Right lung (tissue), 10 donors: ENCODE measurements at places on chromosomes 7 and 10. TPM values are rescaled to one million over a fixed set of nuclear protein-coding genes. Genes with fewer than 3 reads are reported as not detected.

- no peak for DNase-seq
These were observed 145.6 kb downstream of the BAMBI start for GRCh38 chr10:28822719-28823464.

DNA sequence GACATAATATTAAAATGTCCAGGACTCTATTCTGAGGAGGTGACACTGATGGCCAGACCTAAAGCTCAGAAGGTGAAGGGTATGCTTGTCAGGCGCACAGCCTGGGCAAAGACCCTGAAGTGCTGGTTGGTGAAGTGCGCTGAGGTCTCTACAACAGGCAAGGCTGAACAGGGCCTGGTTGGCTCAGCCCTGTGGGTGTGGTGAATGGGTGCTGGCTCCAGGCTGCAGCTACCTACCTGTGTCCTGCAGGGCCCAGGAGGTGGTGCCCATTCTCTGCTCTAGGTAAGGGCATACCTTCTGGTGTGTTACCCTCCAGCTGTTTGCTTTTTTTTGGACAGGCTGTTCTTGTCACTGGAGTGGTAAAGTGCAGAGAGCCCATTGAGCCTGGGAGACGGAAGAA is 85.1 kb downstream of the RAMP3 start:
- DNase-seq = no peak

GRCh38 chr7:102849079-102849478 is 63.7 kb upstream of the LRRC17 start:
- no peak for DNase-seq

- no peak for DNase-seq
These were observed 69.5 kb downstream of the LMBR1 start for GRCh38 chr7:156823435-156823834.

The SNCG gene
- 4.3 TPM for polyA plus RNA-seq

- DNase-seq = no peak
These were observed 54.9 kb downstream of the ITIH5 start for GRCh38 chr10:7611909-7612308.

DNA sequence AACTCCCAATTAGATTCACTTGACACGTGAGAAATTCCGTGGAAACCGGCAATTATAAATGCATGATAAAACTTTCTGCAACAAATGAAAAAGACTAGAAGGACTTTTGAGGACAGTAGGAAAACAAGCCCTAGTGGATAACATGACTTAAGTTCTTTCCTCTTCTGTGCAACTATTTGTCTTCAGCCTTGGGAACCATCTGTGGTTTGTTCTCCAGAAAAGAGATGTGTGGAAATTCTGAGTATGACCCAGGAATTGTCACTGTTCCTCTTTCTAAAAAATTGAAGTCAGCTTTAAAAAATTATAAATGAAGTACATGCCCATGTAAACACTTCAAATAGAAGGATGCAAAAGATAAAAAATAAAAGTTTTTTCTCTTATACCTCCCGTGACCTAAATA is 128.6 kb upstream of the SVIL start:
- DNase-seq = no peak

GRCh38 chr10:127368101-127368500 is 171.7 kb upstream of the INSYN2A start:
- no peak for DNase-seq

DNA sequence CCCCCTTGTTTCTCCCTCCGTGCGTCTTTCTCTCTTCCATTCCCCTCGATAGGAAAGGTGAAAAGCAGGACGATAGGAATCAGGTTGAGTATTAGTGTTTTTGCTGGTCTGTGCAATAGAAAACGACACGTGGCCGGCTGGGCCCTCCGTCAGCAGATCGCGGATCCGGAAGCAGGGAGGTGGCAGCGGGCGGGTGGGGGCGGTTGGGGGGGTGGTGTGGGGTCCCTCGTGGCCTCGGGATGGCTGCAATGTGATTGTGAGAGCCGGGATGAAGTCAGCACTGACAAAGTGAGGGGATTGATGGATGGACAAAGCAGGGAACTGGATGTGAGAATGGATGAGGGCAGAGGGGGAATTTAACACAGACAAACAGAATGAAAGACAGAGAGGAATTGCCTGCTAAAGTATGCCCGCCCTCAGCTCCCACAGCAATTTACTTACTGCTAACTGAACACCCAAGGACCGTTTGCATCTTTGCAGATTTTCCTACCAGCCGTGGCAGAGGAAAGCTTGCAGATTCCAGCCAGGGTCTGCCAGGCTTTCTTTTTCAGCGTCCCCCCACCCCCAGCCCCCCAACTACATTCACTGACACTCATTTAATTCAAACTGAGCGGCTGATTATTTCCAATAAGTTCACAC is 280.9 kb downstream of the LRMDA start:
- DNase-seq = no peak

DNA sequence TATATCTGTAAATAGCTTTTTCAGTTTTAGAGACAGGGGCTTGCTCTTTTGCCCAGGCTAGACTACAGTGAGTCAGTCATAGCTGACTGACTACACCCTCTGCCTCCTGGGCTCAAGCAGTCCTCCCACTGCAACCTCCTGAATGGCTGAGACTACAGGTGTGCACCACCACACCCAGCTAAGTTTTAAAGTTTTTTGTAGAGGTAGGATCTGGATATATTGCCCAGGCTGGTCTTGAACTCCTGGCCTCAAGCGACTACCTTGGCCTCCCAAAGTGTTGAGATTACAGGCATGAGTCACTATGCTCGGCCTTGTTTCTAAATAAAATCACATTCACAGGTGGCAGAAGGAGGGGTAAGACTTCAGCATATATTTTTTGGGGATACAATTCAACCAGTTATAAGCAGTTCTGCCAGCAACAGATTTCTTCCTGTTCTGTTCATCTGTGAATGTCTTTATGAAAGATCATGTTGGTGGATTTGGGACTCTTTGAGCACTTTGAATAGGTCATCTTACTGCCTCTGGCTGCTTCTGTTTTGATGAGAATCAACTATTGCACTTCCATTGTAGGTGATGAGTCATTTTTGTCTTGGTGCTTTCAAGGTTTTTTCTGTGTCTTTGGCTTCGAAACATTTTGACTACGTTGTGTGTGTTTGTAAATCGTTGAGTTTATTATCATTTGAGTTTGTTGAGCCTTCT is 15.7 kb downstream of the RBM33 start:
- DNase-seq = no peak

- DNase-seq = no peak
These were observed 25.7 kb downstream of the HDAC9 start for GRCh38 chr7:18521236-18521589.

The GPRIN2 gene
- polyA plus RNA-seq = 19.7 TPM

GRCh38 chr10:69389827-69390490 is 26.8 kb downstream of the TACR2 start:
- no peak for DNase-seq

GRCh38 chr7:93015101-93015778 is 102.5 kb downstream of the SAMD9 start:
- DNase-seq = peak; percentile 74

DNA sequence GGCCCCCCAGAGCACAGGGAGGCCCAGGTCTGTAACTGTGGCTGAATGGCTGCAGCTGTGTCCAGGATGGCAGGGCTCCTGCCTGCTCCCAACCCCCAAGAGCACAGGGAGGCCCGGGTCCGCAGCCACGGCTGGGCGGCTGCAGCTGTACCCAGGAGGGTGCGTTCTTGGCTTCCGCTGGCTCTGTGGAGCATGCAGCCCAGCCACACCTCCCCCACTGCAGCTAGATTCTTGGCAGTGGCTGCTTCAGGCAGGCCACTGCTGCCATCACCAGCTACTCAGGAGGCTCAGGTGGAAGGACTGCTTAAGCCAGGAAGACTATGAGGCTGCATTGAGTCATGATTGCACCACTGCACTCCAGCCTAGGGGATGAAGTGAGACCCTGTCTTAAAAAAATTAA is 27.9 kb downstream of the C7orf25 start:
- DNase-seq = no peak

The FIGNL1 gene
- polyA plus RNA-seq = 45.9 TPM

DNA sequence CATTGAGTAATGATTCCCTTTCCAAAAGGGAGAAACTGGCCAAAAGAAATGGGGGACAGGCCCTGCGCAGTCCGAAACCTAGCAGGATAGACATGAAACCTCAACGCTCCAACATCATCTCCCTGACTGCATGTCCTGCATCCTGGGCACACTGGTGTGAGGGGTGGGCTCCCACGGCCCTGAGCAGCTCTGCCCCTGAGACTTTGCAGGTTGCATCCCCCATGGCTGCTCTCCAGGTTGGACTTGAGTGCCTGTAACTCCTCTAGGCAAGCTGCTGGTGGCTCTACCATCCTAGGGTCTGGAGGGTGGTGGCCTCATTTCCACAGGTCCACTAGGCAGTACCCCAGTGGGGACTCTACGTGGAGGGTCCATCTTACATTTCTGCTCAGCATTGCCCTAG is 16.3 kb upstream of the CRYGN start:
- no peak for DNase-seq

GRCh38 chr7:1187127-1187526 is 27.1 kb upstream of the ZFAND2A start:
- no peak for DNase-seq

DNA sequence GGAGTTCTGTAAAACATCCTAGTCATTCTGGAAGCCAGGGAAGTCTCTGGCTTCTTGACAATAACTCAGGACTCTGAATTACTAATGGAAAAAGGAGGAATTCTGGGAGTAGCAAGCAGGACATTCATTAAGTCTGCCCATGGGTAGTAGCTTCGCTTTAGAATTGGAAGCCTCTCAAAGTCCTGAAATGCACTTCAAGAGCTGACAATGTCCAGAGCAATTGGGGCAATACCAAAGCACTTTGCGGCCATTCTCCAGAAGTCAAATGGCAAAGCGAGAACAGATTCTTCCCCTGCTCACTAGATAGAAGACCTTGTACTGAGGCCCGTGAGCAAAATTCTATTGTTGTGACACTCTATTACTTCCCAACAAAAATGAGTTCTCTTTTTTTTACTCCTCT is 150.3 kb upstream of the FRMD4A start:
- DNase-seq = no peak

GRCh38 chr10:48466611-48467240 is 138.1 kb downstream of the ARHGAP22 start:
- DNase-seq = no peak

GRCh38 chr7:2721842-2722241 is 33.8 kb downstream of the AMZ1 start:
- no peak for DNase-seq

The PGAM2 gene
- polyA plus RNA-seq = not detected

The CLIP2 gene
- 29.5 TPM for polyA plus RNA-seq

- DNase-seq = no peak
These were observed 275.2 kb upstream of the MGMT start for GRCh38 chr10:129191797-129192196.

DNA sequence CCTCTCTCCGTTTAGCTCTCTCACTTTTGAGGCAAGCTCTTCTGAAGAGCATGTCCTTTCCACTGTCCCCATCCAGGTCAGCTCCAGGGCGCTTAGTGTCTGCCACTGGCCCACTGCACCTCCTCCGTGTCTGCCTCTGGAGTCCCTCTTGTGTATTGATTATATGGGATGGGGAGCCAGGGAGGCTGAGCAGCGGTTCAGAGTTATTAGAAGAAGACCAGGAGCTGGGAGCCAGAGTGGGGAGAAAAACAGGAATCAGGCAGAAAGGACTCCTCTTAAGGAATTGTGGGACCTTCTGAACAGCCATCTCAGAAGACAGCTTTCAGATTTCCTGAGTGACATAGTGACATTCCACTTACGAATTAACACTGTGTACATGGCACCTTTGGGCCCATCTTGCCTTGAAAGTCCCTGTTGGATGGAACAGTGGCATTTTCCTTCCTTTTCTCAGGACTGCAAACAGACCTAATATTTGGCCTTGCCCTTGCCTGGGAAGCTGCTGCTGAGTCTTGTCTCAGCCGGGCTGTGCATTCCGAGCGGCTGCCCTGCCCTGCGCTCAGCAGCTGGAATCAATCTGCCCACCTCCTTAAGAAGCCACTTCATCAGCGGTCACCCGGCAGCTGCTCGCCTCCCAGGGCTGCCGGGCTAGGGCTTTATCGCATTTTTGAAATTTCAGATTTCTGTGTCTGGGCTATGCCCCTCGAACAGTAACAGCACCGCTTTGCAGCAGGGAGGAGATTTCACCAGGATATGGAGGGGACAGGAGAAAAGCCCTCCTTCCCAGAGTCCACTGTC is 81.1 kb upstream of the PRKG1 start:
- no peak for DNase-seq

DNA sequence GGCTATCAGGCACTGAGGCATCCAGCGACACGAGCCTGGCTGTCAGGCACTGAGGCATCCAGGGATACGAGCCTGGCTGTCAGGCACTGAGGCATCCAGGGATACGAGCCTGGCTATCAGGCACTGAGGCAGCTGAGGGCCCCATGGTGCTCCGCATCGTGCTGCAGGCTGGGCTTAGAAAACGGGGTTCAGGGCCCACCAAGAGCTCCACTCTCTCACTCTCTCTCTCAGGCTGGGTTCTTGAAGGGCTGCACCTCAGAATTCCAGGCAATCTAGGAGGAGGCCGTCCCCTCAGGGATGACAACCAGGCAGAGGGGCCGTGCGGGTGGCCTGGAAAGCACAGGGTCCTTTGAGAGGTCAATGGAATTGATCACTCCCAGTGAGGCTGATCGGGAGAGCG is 69.0 kb downstream of the CFAP46 start:
- DNase-seq = no peak

DNA sequence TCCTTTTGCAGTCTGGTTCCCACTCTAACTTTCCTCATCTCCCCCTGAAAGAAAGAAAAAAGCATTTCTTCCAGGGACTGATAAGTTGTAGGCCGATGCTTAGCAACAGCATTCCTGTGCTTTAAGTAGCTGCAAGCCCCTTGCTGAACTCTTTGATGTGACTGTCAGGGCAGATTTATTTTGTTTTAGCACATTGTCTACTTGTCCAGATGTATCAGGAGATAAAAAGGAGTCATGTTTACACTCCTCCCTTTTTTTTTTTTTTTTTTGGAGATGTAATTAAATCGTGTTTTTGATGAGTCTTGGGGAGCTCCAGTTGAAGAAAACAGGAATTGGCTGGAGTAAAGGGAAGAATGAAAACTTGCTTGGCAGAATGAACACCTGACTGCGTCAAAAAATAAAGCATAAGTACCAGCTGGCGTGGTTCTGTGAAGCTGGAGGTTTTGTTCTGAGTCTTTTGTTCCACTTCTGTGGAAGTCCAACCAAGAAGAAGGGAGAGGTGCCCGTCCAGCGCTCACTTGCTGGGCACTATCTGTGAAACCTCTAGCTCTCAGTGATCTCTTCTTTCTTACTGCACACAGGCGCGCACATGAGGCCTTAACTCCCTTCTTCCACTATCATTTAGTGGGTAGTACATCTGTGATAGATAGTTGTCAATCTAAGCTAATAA is 871.7 kb downstream of the LRMDA start:
- peak; percentile 62 for DNase-seq

The FKBP9 gene
- 219 TPM for polyA plus RNA-seq

The GTPBP10 gene
- polyA plus RNA-seq = 29.2 TPM

DNA sequence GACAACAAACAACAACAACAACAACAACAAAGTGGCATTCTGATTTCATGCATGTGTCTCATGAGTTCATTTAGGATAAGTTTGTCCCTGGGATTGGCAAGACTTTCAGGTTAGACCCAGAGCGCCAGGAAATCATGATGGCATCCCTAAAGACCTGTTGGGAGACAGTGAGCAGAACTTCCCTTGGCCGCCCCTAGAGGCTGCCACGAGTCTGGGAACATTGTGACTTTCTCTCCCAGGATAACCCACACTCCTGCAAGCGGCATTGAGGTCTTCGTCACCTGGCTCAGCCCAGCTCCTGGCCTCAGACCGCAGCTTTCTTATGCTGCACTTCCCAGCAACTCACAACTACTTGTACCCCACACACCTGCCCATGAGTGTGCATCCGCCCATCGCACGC is 80.5 kb upstream of the RNF32 start:
- DNase-seq = no peak
